H1 (cell line): ENCODE measurements at places on chromosomes 16 and 17. TPM values are rescaled to one million over a fixed set of nuclear protein-coding genes. Genes with fewer than 3 reads are reported as not detected.

Gene CCDC47
- total RNA-seq: 83.1 and 85.3 TPM in 2 replicates

Gene FNDC8
- not detected in 2 replicates for total RNA-seq

GRCh38 chr17:35184274-35184673 lies 9.9 kb downstream of the SLC35G3 start:
- H3K4me3 ChIP-seq: no peak overlapping the region
- H3K4me1 ChIP-seq: no peaks in the 10 kb centered on the region
- no peaks in the 10 kb centered on the region for H3K36me3 ChIP-seq
- DNase-seq: no peak
- no peaks in the 10 kb centered on the region for H3K27me3 ChIP-seq
- no peak overlapping the region for H3K27ac ChIP-seq

DNA sequence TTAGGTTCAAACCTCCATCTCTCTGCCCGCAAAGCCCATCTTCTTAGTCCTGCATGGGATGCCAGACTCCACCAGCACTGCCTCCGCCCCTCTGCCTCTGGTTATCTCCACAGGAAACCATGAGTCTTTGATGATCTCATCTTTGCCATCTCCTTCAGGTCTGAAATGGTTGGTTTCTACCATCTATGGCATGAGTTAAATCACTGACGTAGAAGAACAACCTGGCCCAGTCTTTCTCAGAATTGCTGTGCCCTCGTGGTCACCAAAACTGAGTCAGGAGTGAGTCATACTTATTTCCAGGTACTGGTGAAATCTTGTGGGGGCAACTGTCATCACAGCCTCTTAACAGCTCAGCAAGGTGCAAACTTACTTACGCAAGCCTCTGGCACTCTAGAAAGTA lies 468.7 kb upstream of the C16orf82 start:
- no peaks in the 10 kb centered on the region for H3K27me3 ChIP-seq
- no peak for DNase-seq
- peaks cover 4% of the 10 kb centered on the region for H3K4me1 ChIP-seq
- H3K27ac ChIP-seq: no peak overlapping the region

- DNase-seq: no peak
- H3K27ac ChIP-seq: no peak overlapping the region
- H3K4me3 ChIP-seq: no peak overlapping the region
- H3K36me3 ChIP-seq: no peaks in the 10 kb centered on the region
- H3K4me1 ChIP-seq: no peaks in the 10 kb centered on the region
These were observed 180.1 kb downstream of the PARN start for GRCh38 chr16:14449790-14450480.

Gene MYH2
- 9.0 and 9.5 TPM in 2 replicates for total RNA-seq

Gene TMEM220
- total RNA-seq: 3.8 and 4.2 TPM in 2 replicates

- no peak overlapping the region for H3K27ac ChIP-seq
- no peaks in the 10 kb centered on the region for H3K36me3 ChIP-seq
- H3K4me1 ChIP-seq: peaks cover 4% of the 10 kb centered on the region; the same call in 1 of the 2 replicates
These were observed 4.6 kb upstream of the NPIPB2 start for GRCh38 chr16:11946433-11946832.

- H3K4me1 ChIP-seq: no peaks in the 10 kb centered on the region
- H3K27ac ChIP-seq: no peak overlapping the region
- peak; percentile 69 for DNase-seq
- H3K4me3 ChIP-seq: no peak overlapping the region
These were observed 236.4 kb upstream of the AXIN2 start for GRCh38 chr17:65797809-65798208.

Gene RNF43
- total RNA-seq: 0.89 and 2.4 TPM in 2 replicates

Gene DRC3
- not detected in 2 replicates for total RNA-seq

GRCh38 chr16:19136549-19137196 lies 22.9 kb downstream of the ITPRIPL2 start:
- H3K4me1 ChIP-seq: no peaks in the 10 kb centered on the region
- H3K36me3 ChIP-seq: no peaks in the 10 kb centered on the region
- no peak overlapping the region for H3K27ac ChIP-seq
- no peak overlapping the region for H3K4me3 ChIP-seq
- DNase-seq: no peak

Gene PDIA2
- total RNA-seq: 0.34 and 1.3 TPM in 2 replicates

Gene BICDL2
- total RNA-seq: 14.3 and 15.9 TPM in 2 replicates

Gene SMURF2
- total RNA-seq: 27.7 and 29.2 TPM in 2 replicates

GRCh38 chr17:29344201-29344856 lies 45.8 kb upstream of the TAOK1 start:
- no peak overlapping the region for H3K27ac ChIP-seq
- H3K4me1 ChIP-seq: no peaks in the 10 kb centered on the region
- H3K36me3 ChIP-seq: no peaks in the 10 kb centered on the region

Gene TPSD1
- not detected in 2 replicates for total RNA-seq

DNA sequence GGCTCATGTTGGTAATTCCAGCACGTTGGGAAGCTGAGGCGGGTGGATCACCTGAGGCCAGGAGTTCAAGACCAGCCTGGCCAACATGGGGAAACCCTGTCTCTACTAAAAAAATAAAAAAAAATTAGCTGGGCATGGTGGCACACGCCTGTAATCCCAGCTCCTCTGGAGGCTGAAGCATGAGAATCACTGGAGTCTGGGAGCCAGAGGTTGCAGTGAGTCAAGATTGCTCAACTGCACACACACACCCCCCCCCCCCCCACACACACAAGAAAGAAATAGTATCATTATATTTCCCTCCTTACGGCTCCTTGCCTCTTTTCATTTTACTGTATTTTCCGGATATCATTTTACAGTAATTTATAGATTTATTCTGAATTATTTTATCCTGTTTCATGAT lies 963.1 kb upstream of the GOT2 start:
- no peak overlapping the region for H3K4me3 ChIP-seq
- no peaks in the 10 kb centered on the region for H3K27me3 ChIP-seq
- no peak for DNase-seq
- no peak overlapping the region for H3K27ac ChIP-seq

Gene DPEP3
- total RNA-seq: 9.9 and 10.6 TPM in 2 replicates

GRCh38 chr17:20206068-20206467 lies 196.9 kb downstream of the SPECC1 start:
- no peak overlapping the region for H3K27ac ChIP-seq
- no peaks in the 10 kb centered on the region for H3K27me3 ChIP-seq
- no peak for DNase-seq
- no peak overlapping the region for H3K4me3 ChIP-seq

DNA sequence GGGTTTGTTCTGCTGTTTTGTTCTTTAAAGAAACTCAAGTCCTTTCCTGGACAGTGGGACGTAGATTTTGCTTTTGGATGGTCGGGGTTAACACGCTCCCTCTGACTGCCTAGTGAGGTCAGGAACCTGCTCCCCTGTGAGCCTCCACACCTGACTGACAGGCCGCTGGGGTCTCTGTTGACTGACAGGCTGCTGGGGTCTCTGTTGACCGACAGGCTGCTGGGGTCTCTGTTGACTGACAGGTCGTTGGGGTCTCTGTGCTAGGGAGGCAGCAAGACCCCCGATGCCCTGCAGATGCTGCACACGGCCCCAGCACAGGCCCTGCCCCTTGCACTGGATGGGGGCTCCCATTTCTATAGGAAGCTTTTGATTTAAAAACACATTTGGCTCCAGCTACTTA lies 33.5 kb downstream of the LMF1 start:
- H3K4me3 ChIP-seq: no peak overlapping the region
- no peaks in the 10 kb centered on the region for H3K4me1 ChIP-seq
- H3K27me3 ChIP-seq: no peaks in the 10 kb centered on the region
- H3K27ac ChIP-seq: no peak overlapping the region

Gene LIG3
- total RNA-seq: 89.3 and 95.1 TPM in 2 replicates

Gene HOXB6
- not detected in 2 replicates for total RNA-seq
